ENCODE measurements at places on chromosomes 7 and 10.

GRCh38 chr7:128030654-128031611 is at the start of gene LRRC4:
Gene LRRC4, minus strand, starts transcription at chr7:128031437. Its CDS starts 797 bp downstream, at chr7:128030640.
- peak; percentile 63 for DNase-seq

- no peak for DNase-seq
Observed at GRCh38 chr10:1217237-1217587, 161.0 kb downstream of the WDR37 start.

DNA sequence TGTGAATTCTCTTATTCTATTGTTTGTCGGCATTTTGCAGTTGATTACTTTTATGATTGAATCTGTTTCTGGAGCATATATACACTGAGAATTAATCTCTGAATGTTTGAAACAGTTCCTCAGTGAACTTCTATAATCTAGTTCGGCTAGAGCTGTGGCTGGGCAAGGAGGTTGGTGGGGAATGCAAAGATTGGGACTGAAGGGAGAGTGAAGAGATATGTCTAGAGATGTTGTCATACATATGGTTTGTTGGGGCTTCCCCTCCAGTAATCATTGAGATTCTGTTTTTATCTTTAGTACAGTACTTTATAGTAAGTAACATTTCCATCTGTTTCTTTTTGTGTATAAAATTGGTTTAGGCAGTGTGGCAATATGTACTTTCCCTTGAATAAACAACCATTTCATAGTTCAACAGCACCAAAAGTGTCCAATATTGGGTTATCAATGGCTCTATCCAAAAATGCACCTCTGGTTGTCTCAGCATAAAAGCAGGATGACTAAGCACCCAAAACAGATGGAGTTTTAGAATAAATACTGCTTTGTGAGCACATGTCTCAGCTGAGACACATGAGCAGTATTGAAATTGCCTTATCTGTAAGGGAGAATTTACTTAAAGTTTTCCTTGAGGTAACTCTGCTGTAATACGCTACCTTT is 36.7 kb downstream of the WAC start:
- no peak for DNase-seq

GRCh38 chr10:78756604-78757343 is 312.0 kb upstream of the ZMIZ1 start:
- no peak for DNase-seq

GRCh38 chr7:14503623-14504022 is 398.9 kb downstream of the DGKB start:
- no peak for DNase-seq
